ENCODE measurements at places on chromosomes 13 and 19. TPM values are rescaled to one million over a fixed set of nuclear protein-coding genes. Genes with fewer than 3 reads are reported as not detected.

DNA sequence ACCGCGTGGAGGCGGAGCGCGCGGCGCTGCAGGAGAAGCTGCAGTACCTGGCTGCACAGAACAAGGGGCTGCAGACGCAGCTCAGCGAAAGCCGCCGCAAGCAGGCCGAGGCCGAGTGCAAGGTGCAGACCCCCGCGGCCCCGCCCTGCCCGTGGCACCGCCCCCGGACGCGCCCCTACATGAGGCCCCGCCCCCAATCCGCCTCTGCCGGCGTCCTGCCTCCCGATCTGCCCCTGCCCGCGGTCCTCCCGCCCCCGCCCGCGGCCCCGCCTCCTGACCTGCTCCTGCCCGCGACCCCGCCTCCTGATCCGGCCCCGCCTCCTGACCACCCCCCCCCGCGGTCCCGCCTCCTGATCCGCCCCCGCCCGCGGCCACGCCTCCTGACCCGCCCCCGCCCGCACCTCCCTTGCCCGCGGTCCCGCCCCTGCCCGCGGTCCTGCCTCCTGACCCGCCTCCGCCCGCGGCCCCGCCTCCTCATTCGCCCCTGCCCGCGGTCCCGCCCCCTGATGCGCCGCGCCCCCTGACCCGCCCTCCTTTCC is 11.7 kb downstream of the PRR36 start:
- peak; percentile 22 for DNase-seq

GRCh38 chr19:51146751-51147150 is 4.7 kb downstream of the SIGLEC7 start:
- DNase-seq = no peak

DNA sequence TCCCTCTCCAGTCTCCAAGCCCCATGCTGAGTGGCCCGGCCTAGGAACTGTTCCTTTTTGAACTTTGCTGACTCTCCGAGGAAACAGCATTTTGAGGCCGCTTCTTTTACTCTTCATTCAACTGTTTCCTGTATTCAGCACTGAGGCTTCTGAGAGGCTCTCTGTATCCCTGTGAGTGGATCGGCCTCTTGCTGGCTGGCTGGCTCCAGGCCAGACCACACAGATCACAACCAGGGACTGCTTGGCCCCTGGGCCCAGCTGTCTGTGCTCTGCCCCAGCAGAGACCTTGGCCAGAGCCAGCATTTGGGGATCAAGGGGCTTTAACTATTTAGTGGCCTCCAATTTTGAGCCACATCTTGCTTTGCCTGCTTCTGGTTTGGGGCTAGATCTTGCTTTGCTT is 75.6 kb upstream of the KL start:
- DNase-seq = peak; percentile 65

GRCh38 chr13:23671377-23671776 is 101.2 kb downstream of the TNFRSF19 start:
- peak; percentile 53 for DNase-seq

- DNase-seq = no peak
These were observed 39.3 kb downstream of the POLR1D start for GRCh38 chr13:27661017-27661416.

DNA sequence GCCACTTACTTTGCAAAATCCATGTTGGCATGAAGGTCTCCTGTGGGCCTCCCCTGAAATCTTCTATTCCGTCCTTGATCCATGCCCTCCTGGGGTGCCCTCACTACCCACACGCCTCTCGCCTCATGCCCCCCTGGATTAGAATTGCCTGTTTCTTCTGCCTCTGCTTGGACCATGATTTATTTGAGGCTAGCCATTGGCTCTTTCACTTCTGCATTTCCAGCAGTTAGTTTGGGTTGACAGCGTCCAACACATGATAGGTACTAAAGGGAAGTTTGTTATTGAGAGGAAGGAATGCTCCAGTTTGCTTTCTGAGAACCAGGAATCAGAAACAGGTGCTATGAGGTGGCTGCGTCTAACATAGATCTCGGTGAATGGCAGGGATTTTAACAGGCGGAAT is 30.5 kb upstream of the TPTE2 start:
- no peak for DNase-seq

DNA sequence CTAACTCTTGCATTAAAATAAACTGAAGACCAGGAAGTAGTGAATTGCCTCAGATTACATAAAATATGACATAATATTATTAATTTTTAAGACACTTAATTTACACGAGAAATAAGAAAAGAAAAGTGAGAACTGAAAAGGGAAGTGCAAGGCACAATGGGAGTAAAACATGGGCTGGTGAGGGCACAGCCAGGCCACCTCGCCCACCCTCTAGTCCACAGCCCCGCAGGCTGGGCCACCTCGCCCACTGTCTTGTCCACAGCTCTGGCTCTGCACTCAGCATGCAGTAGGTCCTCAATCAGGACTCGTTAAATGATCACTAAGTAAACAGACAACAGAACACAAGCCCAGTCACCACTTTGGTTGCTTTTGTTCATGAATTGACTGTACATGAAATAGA is 67.8 kb upstream of the ARHGEF7 start:
- DNase-seq = no peak

ZNF728 gene
- not detected for total RNA-seq
